ENCODE measurements at places on chromosomes 2 and 18.

DNA sequence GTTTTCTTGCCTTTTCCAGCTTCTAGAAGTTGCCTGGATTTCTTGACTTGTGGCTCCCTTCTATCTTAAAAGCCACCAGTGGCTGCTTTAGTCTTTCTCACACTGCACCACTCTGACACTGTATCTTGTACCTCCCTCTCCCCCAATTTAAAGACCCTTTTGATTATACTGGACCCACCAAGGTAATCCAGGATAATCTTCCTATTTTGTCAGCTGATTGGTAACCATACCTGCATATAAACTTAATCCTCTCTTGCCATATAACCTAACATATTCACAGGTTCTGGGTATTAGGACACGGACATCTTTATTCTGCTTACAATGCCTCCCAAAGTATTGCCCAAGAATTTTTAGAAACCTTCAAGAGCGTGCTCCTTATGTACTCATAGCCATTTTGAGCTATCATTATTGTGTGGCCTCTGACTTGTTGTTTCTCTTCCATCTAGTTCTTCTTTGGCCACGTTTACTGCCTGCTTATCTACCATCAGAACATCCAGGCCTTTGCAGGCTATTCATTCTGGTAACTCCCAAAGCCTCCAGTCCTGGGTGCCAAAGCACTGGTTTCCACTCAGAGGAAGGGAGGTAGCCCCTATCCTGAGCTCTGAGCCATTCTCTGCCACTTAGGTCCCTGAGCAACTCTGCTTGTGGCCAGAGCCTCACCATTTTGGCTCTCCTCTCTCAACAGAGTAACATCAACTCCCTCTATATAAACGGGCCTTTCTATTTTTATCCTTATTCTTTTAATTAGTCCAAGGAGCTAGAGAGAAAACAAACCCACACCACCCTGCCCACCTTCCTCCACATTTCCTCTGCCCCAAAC is 70.8 kb downstream of the MYO3B start:
- no peak for DNase-seq

DNA sequence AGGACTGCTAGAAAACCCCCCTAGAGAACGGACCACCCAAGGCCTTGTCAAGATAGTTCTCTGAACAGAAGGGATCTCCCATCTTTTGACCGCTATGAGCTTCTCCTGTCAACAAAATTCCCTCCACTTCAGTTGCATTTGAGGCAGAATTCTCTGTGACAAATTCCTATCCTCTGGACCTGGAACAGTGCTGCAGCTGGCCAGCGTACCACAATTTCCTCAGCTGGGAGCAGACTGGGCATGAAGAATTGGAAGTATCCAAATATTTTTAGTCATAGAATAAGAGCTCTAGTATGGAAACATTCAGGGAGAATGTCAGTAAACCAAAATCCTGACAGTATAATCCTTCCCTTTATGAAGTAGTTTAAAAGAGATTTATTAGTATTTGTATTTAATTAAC is 147.1 kb upstream of the BOD1L2 start:
- no peak for DNase-seq

DNA sequence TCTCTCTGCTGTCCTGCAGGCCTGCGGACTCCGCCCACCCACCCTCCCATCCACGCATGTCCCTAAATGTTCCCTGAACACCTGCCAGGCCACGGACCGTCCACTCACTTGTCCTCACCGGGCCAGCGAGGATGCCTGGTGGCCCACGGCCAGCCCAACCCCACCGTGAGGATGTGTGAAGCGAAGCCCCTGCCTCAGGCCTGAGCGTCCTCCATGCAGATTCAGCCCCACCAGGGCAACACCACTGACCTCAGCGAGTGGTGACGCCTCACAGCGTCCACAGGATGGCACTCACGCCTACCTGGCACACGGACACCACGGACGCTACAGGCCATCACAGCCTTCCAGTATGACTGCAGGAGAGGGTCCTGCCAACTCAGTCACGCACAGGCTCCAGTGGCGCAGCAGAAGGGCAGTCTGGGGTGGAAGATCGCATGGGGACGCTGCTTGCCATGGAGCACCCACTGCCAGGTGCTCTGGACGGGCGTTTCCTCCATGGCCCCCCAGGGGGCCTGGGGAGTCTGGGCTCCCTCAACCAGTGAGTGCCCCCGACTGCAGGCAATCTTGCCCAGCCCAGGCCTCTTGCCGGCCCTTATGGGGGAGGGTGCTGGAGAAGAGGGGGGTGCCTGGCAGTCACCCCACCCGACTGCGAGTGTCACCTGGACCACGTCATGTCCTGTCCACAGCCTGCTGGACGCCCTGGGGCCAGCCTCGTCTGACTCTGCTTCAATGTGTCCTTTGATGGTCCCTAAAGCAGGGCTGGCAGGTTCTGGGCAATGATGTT is 25.4 kb downstream of the HDAC4 start:
- DNase-seq: no peak

DNA sequence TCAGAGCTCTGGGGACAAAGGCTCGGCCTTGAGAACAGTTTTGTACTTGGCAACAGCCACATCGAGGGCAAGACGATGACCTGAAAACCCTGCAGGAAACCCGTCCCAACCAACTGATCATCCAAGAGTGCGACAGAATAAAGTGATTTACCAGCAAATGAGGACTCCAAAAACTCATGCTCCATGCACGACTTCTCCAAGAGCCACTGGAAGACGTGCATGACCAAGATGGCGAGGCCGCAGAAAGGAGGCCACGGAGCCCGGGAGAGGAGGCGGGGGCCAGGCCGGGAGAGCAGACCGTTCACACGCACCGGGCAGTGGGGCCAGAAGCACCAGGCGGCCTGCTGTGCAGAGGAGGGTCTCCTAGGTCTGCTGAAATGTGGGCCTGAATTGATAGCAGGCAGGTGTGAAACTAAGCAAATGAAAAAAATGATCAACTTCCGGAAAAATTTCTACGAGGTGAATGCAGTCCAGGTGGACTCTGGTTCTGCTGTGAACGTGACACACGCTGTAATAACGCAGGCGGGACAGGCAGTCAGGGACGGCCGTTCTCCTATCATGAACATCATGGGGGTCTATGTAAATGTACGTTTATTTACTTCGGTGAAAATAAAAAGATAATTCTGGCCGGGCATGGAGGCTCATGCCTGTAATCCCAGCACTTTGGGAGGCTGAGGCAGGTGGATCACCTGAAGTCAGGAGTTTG is 252.2 kb downstream of the HDAC4 start:
- DNase-seq: no peak

GRCh38 chr2:198880421-198880820 is 577.3 kb downstream of the SATB2 start:
- no peak for DNase-seq
